Hepatocyte (in vitro differentiated cells): ENCODE measurements at places on chromosomes 2 and 18.

DNA sequence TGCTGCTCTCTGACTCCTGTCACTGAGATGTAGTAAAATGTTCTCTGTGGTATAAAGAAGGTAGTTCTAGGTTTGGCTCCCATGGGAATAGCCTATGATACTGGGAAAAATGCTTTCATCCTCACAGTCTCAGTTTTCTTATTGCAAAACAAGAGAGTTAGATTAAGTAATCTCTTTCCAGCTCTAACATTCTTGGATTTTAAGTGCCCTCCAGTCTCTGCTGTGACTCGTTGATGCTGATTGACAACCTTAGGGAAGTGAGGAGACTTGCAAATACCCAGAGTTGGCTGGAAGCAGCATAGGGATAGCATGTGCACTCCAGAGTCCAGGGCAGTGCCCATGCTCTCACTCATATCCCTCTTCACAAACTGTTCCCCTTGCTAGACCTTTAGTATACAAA, 534.9 kb downstream of the SLC4A3 start:
- no peak for DNase-seq

GRCh38 chr18:49994410-49994809, 181.1 kb upstream of the ACAA2 start:
- no peak for DNase-seq

DNA sequence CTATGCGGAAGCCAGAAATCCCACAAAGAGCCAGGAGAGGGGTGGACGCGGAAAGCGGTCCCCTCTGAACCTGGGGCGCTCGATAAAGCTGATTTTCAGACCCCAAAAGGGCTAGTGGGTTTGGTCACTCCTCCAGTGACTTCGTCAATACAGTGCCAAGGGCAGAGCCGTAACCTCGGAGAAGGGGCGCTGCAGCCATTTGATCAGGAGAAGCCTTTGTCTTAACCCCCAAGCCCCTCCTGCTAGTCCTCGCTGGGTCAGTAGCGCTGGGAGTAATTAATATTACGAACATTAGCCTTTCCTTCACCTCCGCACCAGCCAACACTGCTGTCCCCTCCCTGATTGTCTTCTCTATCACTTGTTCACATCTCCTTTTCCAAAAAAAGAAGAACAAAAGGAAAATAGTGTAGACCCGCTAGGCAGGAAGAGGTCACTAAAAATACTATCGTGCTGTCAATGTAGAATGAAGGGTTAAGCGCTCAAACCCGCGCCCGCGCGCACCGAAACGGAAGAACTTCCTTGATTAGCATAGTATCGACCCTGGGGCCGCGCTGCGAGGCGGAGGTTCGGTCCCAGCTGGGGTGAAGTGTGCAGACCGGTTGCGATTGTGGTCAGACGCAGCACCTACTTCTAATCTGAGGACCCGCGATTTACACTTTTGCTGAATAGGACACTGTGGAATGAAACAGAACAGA, 63.2 kb upstream of the MAPRE2 start:
- DNase-seq: peak; percentile 69

- DNase-seq: peak; percentile 62
Measured at GRCh38 chr2:218780851-218781690, 876 bp upstream of the CYP27A1 start.

DNA sequence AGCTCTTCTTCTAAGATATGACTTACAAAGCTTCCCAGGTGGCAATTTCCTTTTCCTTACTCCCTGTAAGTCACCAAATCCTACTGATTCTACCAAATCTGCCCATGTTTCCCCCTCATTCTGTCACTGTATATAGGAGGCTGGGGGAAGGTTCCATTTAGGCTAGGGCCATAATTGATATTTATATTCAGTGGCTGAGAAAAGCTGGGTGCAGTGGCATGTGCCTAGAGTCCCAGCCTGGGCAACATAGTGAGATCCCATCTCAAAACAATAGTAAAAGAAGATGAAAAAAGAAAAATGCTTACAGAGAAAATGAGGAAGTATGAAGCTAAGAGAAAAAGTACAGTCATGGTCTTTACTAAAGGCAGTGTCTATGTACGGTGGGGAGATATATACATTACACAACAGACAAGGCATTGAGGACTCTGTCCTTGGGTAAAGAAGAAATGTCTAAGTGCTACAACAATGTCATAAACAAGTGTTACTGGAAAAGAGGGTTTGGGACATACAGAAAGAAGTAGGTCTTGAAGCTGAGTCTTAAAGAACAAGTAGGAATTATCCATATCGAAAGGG, 4.8 kb downstream of the CWC22 start:
- no peak for DNase-seq

DNA sequence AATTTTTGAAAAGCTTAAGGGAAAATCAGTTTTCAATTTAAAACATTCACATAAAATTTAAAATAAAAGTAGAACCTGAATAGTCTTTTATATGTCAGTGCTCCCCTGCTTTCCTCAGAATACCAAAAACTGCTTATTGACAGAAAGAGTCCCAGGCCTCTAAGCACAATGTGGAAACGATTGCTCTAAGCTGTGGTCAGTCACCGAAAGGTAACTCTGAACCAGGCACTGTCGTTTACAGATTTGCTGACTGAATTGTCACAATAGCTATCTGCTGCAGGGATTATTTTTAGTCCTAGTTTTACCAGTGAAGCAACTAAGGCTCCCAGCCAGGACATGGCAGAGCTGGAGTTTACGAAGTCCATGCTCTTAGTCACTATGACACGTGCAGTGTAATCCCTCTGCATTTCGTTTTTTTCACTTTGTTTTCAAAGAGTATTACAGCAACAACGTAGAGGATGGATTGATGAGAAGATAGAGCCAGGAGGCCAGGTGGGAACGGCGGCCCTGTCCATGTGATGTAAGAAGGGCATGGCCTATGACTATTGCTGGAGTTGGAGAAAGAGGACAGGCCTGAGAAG, 28.1 kb upstream of the TMEM247 start:
- DNase-seq: no peak

DNA sequence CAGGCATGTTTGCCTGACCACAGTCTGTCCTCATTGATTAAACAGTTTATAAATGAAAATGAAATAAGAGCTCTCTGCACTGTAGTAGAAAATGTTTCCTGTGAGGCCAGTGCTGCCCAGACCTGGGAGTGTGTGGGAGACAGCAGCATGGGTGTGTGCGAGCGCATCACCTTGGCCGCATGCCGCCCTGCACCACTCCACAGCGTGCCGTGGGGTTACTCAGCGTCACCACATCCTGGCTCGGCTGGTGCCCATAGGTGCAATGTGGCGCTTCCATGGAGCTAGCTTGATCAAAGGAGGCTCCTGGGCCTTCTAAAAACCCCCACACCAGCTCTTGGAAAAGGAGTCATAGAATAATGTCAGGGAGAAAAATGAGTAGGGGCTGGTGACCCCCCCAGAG, 76.0 kb upstream of the EPC2 start:
- DNase-seq: no peak

GRCh38 chr18:8741532-8741931, 36.2 kb downstream of the MTCL1 start:
- no peak for DNase-seq

- DNase-seq: peak; percentile 39
Measured at GRCh38 chr18:49728542-49728941, 84.8 kb downstream of the ACAA2 start.
